ENCODE measurements at places on chromosomes 3 and 15.

GRCh38 chr3:71127052-71127831 is 456.3 kb downstream of the FOXP1 start:
- DNase-seq: peak; percentile 27

DNA sequence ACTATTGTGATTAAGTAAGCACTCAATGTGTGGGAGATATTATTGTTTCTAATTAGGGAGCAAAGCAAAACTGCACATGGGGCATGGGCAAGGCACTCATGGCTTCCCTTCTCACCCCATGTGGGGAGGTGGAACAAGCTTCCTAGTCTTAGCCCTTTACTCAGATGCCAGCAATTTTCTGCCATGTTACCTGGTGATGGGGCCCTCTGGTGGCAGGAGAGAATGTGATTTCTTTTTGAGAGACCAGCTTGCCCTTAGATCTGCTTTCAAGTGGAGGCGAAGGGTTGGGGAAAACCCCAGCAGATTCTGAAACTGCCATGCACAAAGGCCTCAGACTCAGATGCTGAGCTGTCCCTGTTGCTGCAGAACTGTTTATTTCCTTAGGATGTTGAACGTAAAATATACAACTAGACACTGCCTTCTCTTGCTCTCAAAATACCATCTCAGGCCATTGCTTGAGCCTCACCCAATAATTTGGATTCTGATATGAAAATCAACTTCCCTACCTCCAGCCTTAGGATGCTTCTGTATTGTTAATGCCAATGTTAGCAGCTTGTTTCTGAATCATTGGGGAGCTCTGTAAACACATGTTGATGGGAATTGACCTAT is 130.2 kb upstream of the TPRG1 start:
- DNase-seq: peak; percentile 58

DNA sequence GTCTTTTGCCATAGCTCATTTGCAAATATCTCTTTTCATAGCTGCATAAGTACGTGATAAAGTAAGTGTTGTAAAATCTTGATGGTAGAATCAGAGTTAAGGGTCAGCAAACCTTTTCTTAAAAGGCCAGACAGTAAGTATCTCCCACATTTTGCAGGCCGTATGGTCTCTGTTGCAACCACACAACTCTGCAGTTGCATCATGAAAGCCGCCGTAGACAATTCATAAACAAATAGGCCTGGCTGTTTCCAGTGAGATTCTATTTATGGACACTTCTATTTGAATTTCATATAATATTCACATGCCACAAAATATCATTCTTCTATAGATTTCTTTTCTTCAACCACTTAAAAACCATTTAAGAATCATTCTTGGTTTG is 248.5 kb downstream of the TLE3 start:
- no peak for DNase-seq

DNA sequence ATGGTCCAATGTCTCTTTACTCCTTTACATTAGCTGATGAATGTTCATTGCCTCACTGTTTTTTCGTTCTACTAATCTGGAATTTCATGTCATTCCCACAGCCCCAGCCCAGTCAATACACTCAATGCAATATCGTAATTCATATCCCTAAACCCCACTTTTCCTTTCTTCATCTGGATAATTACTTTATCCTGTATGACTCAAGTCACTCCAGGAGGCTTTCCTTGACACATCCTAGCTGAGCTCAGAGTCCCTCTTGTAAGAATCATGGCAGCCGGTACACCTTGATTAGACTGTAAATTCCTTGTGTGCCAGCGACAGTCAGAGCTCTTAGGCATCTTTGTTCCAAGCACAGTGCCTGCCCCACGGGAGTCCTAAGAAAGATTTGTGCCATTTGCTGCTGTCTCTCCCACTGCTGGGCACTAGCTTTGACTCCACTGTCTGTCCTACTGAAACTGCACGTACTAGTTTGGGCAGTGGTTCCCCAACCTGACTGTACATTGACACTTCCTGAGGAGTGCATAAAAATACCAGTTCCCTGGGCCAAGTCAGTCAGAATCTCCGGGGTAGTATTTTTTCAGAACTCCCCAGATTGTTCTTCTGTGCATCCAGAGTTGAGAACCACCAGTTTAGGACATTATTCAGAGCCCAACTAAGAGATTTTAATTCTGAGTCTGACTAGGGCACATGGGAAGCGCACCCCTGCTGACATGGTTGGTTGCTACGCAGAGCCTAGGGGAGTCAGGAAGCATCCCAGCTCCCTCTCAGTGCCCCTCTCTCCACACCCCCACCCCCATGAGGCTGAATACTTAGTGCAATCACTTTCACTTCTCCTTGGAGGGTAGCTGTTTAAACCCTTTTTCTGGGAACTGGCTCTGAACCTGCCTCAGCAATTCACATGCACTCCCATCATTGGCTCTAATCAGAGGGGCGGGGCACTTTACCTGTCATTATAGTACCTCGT is 19.5 kb upstream of the C3orf70 start:
- DNase-seq: no peak

DNA sequence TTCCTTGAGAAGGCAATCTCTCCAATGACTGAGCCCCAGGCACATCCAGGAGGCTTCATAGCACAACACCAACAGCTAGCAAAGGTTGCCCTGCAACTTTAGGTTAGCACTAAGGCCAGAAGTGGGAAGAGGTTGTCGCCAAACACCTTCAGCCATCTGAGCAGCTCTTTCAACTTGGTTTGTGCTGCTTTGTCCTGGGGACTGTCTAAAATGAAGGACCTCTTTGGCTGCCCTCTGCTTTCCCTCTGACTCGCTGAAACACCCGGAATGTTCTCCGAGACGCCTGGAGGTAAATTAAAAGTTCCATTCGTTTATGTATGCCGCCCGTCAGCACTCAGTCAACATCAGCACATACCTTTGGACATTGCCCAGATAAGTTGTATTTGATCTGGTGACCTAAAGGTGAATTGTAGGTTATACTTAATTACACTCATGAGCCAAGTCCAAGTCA is 121.2 kb upstream of the NR2F2 start:
- DNase-seq: no peak

DNA sequence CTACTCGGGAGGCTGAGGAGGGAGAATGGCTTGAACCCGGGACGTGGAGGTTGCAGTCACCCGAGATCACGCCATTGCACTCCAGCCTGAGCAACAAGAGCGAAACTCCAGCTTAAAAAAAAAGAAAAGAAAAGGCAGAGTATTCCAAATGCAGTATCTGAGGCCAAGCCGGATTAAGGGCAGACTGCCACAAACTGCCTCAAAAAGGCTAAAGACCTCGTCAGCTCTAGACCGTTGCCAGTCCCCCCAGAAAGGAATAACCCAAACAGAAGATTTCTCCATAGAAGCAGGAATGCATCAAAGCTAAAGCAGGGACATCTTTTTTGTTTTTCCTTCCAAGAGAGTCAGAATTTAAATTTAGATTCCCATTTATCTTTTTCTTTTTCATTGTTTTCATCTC is 72.9 kb downstream of the TM4SF4 start:
- no peak for DNase-seq

DNA sequence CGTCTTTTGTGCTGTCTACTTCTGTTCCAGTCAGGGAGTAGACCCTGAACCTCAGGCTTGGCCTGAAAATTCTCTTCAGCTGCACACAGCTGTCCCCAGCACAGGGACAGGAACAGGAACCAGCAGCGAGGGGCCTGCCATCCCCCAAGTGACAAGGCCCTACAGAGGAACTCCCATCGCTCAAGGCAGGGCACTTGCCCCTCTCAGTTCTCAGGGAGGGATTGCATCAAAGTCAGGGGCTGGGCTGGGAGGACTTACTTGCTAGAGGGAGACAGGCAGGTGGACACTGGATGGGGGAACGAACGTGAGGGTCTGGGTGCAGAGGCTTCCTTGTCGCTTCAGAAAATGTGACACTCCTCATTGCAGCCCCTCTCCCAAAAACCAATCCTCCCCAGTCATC is 163.6 kb downstream of the CHSY1 start:
- DNase-seq: no peak

- no peak for DNase-seq
These were observed 53.8 kb upstream of the SENP5 start for GRCh38 chr3:196813903-196814302.

GRCh38 chr3:188389711-188390342 is 235.9 kb downstream of the LPP start:
- no peak for DNase-seq

DNA sequence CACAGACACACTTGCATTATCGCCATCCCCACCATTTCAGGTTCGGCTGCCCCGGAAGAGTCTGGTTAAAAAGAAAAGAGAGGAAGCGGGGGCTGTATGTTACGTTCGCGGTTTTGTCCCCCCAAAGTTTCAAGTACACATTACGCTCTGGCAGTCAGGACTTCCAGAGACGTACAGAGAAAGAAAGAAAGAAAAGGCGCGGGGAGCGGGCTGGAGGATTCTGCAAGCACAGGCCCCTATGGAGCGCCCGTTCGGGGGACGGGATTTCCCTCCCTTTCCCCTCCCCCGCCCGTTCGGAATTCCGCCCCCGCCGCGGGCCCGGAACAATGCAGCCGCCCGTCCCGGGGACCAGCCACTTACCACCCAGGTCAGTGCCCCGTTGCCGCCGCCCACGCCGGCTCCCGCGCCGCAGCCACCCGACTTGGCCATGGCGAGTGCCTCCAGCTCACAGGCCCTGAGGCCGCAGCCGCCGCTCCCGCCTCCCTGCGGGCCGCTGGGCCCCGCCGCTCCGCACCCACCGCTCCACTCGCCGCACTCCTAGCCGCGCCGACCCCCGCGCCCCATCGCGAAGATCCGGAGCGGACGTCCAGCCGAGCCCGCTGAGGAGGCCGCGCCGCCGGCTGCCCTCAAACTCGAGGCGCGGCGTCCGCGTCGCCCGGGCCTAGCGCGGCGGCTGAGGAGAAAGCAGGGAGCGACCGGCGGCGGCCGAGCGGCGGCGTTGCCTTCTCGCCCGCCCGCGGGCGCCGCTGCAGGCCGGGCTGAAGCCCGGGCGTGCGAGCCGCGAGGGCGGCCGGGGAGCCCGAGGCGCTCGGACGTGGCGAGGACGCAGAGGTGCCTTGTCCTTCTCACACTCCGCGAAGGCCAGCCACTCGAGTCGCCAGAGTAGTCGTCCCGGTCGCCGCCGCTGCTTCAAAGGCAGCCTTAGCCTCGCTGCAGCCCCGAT is 567 bp downstream of the TOP2B start:
- DNase-seq: peak; percentile 43

- DNase-seq: no peak
These were observed 33.3 kb upstream of the SLC41A3 start for GRCh38 chr3:126117212-126117611.

- no peak for DNase-seq
These were observed 149.4 kb upstream of the KCNMB2 start for GRCh38 chr3:178386880-178387279.

DNA sequence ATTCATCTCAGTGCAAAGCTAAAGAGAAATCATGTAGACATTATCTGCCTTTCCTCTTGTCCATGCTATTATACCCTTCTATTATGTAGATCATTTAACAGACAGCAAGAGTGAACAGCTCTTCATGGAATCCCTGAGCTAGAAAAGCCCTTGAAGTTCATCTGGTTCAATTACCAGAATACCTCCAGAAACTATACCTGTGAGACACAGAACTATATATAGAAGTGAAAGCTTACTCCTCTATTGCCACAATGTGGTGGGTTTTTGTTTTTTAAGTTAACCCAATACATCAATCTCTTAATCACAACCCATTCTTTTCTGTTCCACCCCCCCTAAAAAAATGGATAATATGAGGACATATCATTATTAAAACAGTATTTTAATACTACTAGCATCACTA is 347.7 kb downstream of the PLCL2 start:
- no peak for DNase-seq

- no peak for DNase-seq
These were observed 19.2 kb upstream of the BFSP2 start for GRCh38 chr3:133380481-133381225.

All from T follicular helper cell (primary cell).